ENCODE measurements at places on chromosomes 1 and 21.

- no peak for DNase-seq
Measured at GRCh38 chr1:103111926-103112325, 3.6 kb upstream of the COL11A1 start.

DNA sequence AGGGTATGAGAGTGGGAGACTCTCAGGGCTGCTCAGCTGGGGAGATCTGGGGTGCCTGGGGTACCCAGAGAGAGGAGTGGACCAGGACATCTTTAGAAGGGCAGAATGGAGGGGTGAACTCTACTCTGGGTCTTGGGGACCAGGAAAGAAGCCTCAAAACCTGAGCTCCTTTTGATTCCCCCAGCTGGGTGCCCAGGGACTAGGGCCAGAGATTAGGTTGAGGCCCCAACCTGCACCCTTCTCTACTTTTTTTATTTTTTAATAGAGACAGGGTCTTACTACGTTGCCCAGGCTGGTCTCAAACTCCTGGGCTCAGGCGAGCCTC, 1.9 kb downstream of the PDZK1IP1 start:
- no peak for DNase-seq

- DNase-seq: peak; percentile 97
Measured at GRCh38 chr1:150162862-150163706, 13.4 kb downstream of the PLEKHO1 start.

GRCh38 chr1:233543338-233544255, 70.3 kb upstream of the KCNK1 start:
- DNase-seq: peak; percentile 100

- DNase-seq: peak; percentile 75
Measured at GRCh38 chr1:30801771-30802198, 44.2 kb upstream of the LAPTM5 start.

DNA sequence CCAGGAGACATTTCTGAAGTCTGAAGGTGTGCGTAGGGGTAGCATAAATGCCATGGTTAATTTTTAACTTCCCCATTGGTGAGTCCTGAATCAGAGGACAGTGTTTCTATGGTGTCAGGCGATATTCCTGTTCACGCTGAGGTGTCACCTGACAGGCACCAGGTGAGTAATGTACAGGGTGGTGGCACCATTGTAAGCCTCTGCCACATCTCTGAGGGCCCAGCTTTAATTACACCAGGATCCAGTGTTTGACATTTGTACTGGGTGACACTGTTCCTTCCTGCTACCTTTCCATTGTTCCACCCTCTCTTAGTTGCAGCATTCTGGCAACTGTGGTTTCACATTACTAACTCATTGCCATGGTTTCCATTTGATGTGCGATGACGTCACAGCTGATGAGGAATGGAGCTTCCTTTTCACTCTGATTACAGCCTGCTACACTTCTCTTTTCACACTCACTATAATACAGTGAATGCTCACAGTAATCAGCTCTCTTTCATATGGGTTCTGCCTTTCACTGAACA, 40.6 kb upstream of the MARK1 start:
- DNase-seq: peak; percentile 88

DNA sequence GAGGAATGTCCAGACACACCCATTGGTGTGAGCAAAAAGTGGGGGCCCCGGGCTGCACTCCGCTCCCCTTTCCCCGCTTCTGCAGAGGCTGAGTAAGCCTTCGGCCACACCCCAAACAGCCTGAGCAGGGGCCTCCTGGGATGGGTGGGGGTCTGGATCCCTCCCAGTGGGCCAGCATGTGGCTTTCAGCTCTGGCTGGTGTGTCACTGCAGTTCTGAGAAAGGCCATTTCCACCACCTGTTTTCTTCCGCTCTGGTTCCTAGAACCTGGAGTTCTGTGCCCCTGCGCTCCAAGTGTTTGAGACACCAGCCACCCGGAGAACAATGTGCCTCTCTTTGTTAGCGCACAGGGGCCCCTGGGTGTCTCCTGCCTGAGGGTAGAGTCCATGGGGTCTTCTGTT, 30.9 kb downstream of the SLC37A1 start:
- no peak for DNase-seq

DNA sequence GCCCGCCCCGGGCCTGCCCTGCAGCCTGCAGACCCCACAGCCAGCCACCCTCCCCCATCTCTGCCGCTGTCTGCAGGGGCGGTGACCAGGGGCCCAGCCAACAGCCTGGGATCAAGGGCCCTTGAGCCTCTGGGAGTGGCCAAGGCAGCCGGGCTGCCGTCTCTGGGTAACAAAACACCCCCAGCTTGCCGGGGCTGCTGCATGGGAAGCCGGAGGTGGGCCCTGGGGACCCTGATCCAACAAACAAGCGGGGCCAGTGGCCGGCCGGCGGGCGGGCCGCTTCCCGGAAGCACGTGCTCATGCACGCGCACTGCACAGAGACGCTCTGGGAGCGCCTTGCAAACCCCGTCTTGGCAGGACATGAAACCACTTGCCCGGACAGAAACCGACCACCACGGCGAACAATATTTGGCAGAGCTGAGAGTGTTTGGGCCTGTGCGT, 13.2 kb downstream of the MEGF6 start:
- no peak for DNase-seq

All from MCF 10A (cell line).